ENCODE measurements at places on chromosomes 13 and 19. TPM values are rescaled to one million over a fixed set of nuclear protein-coding genes. Genes with fewer than 3 reads are reported as not detected.

The ZNF829 gene
- total RNA-seq = 5.4 TPM

The SOX21 gene
- not detected for total RNA-seq

The CEACAM7 gene
- total RNA-seq = not detected

The LDLR gene
- 40.1 TPM for total RNA-seq

The STARD13 gene
- 47.9 TPM for total RNA-seq

The ZNF569 gene
- 5.5 TPM for total RNA-seq

The MADCAM1 gene
- total RNA-seq = 0.46 TPM

The CD37 gene
- 5.6 TPM for total RNA-seq

The BEST2 gene
- total RNA-seq = not detected

The KCNN4 gene
- 1.8 TPM for total RNA-seq

The ATF5 gene
- total RNA-seq = 12.3 TPM

The GARIN5A gene
- total RNA-seq = not detected

The UTP14C gene
- 19.0 TPM for total RNA-seq

The ZNF527 gene
- 5.9 TPM for total RNA-seq

The MBD3L3 gene
- not detected for total RNA-seq

The IFT88 gene
- total RNA-seq = 9.1 TPM

The CEACAM3 gene
- total RNA-seq = 1.6 TPM

The ARL11 gene
- total RNA-seq = 0.94 TPM

The ZNF583 gene
- 6.9 TPM for total RNA-seq

The ZNF491 gene
- total RNA-seq = 3.2 TPM

The ATP13A1 gene
- total RNA-seq = 142 TPM

The ACER1 gene
- total RNA-seq = not detected

The ZNF880 gene
- total RNA-seq = 26.5 TPM

The SCEL gene
- total RNA-seq = 0.54 TPM

The TICAM1 gene
- total RNA-seq = 7.9 TPM

The APOC1 gene
- not detected for total RNA-seq

The NXNL1 gene
- total RNA-seq = not detected

The HIPK4 gene
- total RNA-seq = not detected

The YIF1B gene
- total RNA-seq = 14.0 TPM

The CBY2 gene
- not detected for total RNA-seq

The RFPL4A gene
- not detected for total RNA-seq

The C2CD4C gene
- total RNA-seq = 2.7 TPM

The LIM2 gene
- not detected for total RNA-seq

The DNAAF3 gene
- not detected for total RNA-seq

The ZNF836 gene
- total RNA-seq = 27.9 TPM

The TMEM190 gene
- total RNA-seq = not detected

The RAB3A gene
- total RNA-seq = 0.92 TPM

The SERPINE3 gene
- 0.78 TPM for total RNA-seq

The KRTDAP gene
- total RNA-seq = not detected

The KIR2DL3 gene
- total RNA-seq = 0.25 TPM

The DLEU7 gene
- total RNA-seq = not detected

The APOE gene
- total RNA-seq = 44.4 TPM

The SPACA4 gene
- not detected for total RNA-seq

The ATP4B gene
- not detected for total RNA-seq

The CDC34 gene
- 86.9 TPM for total RNA-seq

The JAK3 gene
- 1.7 TPM for total RNA-seq

The ECSIT gene
- 74.4 TPM for total RNA-seq

The RYR1 gene
- total RNA-seq = 0.82 TPM
